ENCODE measurements at places on chromosomes 5 and 9.

- DNase-seq, result no peak
Observed at GRCh38 chr5:72656756-72657513, 149.7 kb upstream of the ZNF366 start.

- no peak for DNase-seq
Observed at GRCh38 chr9:136534366-136534765, 11.5 kb downstream of the NOTCH1 start.

- no peak for DNase-seq
Observed at GRCh38 chr5:23084815-23085214, 231.7 kb upstream of the CDH12 start.

- DNase-seq, result no peak
Observed at GRCh38 chr5:138033907-138034306, 1.0 kb upstream of the FAM13B start.

GRCh38 chr9:106872641-106873040, 9.7 kb downstream of the ZNF462 start:
- no peak for DNase-seq

GRCh38 chr5:177453852-177454396, 7.3 kb downstream of the PRR7 start:
- DNase-seq, result no peak

Measured in NCI-H1694 treated with DMSO at 0.1 percent for 48 hours (cell line).